ENCODE measurements at places on chromosomes 3 and 15.

DNA sequence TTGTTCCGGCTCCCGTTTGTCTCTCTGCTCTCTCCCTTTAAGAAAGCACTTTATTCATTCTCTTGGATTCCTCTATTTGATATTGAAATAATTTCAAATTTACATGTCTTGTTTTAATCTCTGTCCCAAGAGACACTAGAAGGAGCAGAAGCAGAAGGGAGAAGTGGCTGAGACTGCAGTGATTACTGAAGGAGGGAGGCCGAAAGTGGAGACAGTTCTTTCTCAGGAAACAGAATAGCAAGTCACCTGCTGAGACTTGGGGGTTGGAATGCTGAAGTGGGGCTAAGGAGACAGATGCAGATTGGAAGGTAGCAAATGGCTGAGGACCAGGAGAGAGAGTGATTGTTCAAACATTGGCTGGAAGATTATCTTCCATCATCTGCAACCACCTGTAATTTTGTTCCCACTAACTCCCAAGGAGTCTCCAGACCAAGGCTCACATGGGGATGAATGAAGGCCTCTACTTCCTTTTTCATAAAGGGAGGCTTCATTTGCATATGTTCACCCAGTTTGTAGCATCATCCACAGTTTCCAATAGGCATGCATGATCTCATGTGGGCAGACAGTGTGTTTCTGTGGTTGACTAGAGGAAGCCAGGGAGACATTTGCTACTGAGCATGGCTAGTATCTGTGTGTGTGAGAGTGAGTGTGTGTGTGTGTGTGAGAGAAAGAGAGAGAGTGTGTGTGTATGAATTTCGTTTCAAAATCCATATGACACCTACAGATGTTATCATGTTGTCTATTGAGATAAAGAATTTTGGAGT, 24.0 kb downstream of the LTF start:
- no peak for DNase-seq

- DNase-seq = no peak
Observed at GRCh38 chr3:188320757-188321156, 166.8 kb downstream of the LPP start.

- DNase-seq = no peak
Observed at GRCh38 chr3:187763850-187764648, 18.8 kb upstream of the BCL6 start.

- DNase-seq = peak; percentile 36
Observed at GRCh38 chr15:82999905-83000671, 11.4 kb downstream of the C15orf40 start.

DNA sequence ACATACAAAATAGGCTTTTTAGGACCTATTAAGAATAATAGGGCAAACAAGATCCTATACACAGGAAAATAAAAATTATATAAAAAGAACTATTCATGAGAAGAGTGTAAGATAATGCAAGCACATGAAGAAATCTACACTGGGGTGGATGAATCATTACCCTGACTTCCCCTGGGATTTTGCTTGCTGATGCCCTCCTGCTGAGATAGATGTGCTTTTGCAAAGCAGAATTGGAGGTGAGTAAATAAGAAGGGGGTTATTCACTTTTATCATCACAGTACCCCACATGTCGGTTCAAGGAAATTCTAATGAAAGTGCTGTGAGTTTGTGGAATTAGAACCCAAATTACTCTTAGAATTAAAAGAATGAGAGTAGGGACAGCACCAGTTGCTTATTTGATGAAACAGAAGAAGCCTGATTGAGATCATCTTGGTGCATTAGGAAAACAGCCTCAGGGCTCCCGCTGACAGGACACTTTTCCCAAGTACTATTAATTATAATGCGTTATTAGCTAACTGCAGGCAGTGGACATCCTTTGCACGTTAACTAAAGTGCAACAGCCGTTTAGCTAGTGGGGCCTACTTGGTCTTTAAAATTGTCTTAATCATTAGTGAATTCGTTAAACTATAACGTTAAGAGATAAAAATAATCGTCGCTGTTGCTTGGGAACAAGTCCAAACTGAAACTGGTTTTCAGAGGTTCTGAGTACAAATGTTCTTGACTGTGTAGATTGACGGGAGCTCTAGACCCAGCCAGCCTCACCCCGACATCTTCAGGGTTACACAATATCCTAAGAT, 48.4 kb downstream of the SLC2A2 start:
- peak; percentile 21 for DNase-seq

- DNase-seq = no peak
Observed at GRCh38 chr3:19046440-19046839, 101.9 kb upstream of the KCNH8 start.

DNA sequence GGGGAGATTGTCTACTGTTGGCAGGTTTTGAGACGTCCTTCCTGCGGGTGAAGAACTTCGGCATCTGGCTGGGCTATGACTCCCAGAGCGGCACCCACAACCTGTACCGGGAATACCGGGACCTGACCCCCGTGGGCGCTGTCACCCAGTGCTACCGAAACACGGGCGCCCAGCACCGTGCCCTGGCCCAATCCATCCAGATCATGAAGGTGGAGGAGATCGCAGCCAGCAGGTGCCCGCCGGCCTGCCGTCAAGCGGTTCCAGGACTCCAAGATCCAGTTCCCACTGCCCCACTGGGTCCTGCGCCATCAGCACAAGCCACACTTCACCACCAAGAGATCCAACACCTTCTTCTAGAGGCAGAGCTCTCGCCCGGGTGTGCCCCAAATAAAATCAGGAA, 194.9 kb upstream of the EPHA6 start:
- DNase-seq = no peak

- DNase-seq = peak; percentile 50
Observed at GRCh38 chr3:130900959-130901358, 7.1 kb downstream of the ATP2C1 start.

DNA sequence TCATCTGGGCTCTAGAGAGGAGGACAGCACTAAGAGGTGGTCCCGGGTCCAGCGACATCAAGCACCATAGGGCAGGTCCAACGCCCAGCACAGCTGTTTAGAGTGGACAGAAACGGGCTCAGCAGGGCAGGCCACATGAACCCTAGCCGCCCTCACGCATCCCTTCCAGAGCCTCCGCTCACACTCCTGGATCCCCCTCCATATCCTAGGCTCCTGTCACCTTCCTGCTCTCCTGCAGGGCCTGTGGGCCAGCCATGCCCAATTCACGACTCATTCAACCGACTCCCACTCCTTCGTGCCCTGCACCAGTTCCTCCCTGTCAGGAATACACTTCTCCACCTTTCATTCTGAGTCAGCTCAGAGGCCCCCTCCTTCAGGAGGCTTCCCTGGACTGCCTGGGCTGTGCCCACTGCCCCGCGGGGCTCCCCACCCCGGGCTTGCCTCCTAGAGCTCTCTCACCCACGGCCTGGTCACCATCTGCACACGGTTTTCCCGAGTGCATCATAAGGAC, 90.2 kb downstream of the LINGO1 start:
- peak; percentile 47 for DNase-seq

DNA sequence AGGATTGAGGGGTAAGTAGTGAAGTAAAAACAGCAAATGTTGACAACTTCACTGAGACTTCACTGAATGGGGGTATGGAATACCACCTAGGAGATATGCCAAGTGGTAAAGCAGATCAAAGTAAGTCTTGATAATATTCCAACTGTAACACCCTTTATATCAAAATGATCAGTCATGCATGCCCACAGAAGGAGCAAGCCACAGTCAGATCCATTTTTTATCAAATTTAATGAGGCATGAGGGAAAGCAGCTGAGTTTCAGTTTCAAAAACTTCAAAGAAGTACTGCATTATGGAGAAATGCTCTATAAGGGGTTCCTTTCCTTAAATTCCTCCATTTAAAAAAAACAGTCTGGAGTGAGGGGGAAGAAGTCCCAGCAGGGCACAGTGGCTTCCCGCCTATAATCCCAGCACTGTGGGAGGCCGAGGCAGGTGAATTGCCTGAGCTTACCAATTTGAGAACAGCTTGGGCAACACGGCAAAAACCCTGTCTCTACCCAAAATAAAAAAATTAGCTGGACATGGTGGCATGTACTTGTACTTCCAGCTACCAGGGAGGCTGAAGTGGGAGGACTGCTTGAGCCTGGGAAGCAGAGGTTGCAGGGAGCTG, 56.9 kb downstream of the TJP1 start:
- DNase-seq = peak; percentile 19
